ENCODE measurements at places on chromosomes 2 and 18.

- no peak for DNase-seq
Measured at GRCh38 chr2:220336771-220337170, 709.3 kb downstream of the SLC4A3 start.

DNA sequence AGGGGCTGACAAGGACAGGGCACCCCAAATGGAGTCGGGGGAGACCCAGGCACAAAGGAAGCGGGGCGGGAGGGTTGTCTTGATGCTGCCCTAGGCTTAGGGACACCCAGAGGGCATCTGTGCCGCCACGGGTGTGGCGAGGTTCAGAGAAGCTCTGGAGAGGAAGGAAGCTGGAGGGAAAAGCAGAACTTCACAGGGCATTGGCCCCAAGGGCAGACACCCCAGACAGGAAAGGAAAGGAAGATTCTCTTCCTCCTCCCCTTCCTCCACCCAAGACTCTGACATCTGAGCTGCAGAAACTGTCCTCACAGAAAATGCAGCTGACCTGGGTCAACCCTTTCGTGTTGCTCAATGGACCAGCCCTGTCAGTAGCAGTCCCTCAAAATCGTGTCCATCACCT is 25.6 kb downstream of the DNMT3A start:
- no peak for DNase-seq

DNA sequence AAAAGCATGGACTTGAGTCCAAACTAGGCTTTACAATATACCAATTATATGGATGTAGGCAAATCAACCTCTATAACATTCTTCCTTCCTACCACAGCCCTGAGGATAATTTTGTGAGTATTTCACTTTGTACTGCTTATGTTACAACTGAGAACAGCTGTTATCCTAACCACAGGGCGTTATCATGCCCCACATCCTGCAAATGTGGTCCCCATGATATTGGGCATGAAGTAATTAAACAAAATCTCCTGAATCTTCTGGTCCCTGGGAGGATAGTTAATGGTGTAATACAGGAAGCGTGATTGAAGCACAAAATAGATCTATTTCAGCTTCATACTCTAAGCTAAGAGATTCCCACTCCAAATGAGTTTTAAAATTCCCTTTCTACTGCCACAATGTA is 223.6 kb downstream of the CDH20 start:
- no peak for DNase-seq

DNA sequence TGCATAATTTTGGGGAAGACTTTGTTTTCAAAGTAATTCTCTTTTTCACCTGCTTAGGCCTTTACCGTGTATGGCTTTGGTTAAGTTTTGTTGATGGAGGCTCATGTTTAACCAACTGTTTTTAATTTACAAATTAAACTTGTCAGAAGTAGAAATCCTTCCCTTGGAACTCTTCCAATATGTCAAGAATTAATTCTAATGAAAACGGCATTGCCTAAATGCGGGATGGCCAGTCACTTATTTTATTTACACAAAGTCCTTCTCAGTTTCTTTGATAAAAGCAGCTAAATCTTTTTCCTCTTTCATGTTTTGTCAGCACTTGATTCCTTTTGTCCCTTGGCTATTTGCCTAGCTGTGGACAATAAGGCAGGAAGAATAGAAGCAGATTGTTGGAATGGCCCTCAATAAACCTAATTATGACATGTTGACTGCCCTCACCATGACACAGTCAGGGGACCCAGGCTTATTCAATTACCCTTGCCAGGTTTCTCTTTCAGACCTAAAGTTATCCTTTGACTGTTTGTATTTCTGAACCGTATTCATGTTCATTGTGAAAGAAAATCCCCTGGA is 26.3 kb downstream of the PAX3 start:
- no peak for DNase-seq

GRCh38 chr2:189521699-189522434 is 58.7 kb downstream of the SLC40A1 start:
- no peak for DNase-seq

DNA sequence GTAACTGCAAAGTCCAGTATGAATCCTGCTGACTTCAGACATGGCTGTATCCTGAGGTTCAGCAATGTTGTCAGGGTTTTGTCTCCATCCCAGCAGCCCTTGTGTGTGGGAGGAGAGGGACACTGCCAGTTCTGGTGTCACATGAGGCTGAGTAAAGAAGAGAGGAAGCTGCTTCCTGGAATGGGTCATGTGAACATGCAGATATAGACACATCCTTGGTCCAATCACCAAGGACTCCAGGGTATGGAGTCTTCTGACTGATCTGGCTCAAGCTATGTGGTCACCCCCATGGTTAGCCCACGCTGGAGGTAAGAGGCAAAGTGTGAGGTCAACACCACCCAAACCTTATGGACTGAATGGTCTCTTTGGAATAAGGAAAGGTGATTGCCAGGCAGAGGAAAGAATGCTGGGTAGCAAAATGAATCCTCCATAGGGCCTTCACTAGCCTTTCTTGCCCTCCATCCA is 134.4 kb upstream of the SLC1A4 start:
- DNase-seq = no peak

- DNase-seq = no peak
Measured at GRCh38 chr2:95332036-95332435, 34.9 kb downstream of the KCNIP3 start.

DNA sequence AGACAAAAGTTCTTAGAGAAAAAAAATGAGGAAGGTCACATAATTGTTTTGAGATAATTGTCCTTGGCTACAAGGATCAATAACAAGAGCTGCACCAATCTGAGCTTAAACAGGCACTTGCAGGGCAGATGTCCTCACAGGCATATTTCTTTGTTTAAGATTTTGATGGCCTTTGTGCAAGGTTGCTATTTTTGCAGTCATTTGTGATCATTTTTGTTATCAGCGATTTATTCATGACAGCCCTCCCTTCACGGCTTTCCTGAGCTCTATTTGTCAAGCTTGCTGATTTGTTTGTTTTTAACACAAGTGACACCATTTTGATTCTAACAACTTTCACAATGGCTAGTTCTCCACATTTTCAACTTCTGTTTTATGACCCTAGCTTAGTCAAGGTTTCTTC is 418.6 kb upstream of the REG3G start:
- DNase-seq = no peak

All from stimulated activated CD8-positive, alpha-beta memory T cell treated with anti-CD3 and anti-CD28 coated beads, Interleukin-4, amount 100 ng/mL, for 24 hours (primary cell).